ENCODE measurements at places on chromosomes 2 and 18.

DNA sequence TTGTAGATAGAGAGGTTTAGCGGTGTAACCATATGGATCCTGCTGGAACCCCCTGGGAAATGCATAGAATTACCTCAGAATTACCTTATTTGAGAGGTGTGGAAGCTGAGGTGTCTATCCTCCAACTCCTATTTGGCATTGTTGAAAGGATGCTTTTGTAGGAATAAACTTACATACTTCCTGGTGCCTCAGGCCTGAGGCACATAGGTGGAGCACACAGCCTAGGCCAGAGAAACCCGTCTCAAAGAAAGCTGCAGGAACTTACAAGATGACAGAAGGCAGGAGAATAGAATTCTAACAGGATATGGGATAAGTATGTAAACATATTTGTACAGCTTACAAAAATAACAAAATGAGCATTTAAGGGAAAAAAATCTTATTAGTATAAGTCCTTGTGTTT is 1507.2 kb upstream of the ZEB2 start:
- DNase-seq, result no peak

GRCh38 chr2:14552818-14553217 is 79.7 kb upstream of the LRATD1 start:
- DNase-seq, result no peak

DNA sequence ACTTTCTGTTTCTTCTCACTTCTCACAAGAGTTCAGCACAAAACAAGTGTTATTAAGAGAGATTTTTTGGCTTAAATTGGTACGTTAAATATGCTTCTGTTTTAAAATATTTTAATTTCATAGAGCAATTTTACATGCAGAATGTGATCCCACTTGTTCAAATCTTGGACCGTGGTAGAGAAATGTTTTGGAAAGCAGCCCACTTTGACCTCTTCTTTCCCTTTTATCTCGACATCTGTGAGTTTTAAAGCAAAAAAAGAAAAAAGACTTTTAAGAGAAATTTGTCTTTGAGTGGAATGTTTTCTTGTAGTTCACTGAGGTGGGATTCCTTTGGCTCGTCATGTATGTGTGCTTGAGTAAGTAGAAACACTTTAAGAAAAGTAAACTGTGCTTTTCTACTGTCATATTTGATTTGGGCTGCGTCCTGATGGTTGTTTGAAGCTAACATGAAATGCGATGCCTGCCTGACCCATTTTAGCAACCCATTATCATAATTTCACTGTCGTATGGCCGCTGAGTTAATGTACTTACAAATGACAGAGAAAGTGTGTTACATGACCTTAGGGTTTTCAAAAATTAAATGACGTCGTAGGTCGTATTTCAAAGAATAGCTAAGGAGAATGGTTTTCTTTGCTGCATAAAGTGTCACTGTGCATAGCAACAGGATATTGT is 54.5 kb downstream of the TSHZ1 start:
- DNase-seq, result peak; percentile 53

- DNase-seq, result no peak
Measured at GRCh38 chr2:216661639-216662375, 28.6 kb downstream of the IGFBP2 start.

DNA sequence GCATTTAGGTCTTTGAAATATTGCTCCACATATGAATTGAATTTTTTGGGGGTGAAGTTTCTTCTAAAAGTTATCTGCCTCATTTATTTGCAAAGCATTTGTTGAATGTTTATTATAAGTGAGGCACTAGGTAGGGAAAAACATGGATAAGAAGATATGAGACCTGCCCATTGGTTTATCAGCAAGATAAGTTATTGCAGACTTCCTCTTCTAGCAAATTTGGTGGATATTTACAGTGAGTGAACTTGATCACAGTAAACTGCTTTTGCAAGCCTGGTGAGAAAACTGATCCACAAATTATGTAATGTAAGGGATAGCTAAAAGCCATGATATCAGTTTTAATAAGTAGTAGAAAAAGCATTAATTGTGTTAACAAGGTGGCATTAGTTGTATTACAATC is 364.8 kb downstream of the SOCS6 start:
- DNase-seq, result no peak

DNA sequence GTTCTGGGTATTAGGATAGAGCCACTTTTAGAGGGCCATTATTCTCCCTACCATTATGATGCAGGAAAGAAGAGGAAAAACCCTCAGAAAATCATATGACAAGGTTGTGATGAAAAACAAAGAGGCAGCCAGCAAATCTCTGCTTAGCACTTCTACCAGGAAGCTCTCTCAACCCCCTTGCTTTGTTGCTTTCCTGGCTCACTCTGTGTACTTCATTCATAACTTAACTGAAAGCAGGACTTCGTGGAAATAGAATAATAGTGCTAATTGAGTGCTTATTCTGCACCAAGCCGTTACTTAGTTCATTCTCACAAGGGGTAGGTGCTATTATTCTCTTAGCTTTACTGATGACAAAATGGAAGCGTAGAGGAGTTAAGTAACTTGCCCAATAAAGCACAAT is 354.1 kb downstream of the HRH4 start:
- no peak for DNase-seq

GRCh38 chr2:10561288-10562035 is 113.3 kb upstream of the ODC1 start:
- no peak for DNase-seq

DNA sequence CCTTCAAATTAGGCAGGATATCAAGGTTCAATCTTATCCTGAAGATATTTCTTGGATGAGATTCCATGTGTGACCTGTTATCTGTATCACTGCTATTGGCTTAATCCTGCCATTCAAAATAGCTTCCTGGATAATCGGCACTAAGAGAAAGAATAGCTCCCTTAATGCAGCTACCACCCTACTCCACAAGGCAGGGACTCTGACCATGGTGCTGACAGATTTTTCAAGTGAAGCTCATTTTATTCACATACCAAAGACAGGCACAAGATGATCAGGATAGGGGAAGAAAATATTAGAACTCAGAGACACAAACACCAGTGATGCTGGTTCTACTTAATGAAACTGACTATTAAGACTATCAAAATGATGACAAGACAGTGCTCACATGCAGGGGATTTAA is 74.9 kb downstream of the ORC4 start:
- DNase-seq, result no peak

DNA sequence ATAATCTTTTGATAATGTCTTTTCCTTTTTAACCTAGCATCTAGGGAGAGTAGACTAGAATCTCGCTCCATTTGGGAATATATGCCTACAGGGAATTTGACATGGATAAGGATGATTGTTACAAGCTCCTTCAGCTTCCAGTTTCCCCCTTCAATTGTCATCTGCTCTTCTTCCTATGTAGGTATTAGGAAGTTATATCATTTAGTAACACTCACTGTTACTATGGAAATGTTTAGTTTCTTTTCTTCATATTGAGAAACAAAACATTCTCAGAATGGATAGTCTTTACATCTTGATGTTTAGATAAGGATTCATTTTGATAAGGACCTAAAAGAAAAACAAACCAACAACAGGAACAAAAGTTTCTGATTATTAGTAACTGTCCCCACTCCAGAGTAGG is 127.6 kb downstream of the PHLPP1 start:
- DNase-seq, result no peak

DNA sequence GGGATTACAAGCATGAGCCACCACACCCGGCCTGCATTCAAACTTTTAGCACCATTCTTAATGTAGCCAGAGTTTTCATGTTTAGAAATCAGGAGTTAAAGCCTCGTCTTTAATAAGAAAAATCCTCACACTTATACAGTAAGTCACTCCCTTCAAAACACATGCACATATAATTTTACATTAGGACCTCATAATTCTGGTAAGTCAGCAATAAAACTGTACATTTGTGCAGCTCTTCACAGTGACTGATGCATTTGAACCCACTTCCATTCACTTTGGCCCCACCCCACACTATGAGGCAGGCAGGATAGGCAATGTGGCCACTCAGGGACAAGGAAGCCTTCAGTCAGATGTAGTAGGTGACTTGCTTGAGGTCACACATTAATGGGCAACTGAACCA is 141.7 kb upstream of the SIX3 start:
- no peak for DNase-seq

DNA sequence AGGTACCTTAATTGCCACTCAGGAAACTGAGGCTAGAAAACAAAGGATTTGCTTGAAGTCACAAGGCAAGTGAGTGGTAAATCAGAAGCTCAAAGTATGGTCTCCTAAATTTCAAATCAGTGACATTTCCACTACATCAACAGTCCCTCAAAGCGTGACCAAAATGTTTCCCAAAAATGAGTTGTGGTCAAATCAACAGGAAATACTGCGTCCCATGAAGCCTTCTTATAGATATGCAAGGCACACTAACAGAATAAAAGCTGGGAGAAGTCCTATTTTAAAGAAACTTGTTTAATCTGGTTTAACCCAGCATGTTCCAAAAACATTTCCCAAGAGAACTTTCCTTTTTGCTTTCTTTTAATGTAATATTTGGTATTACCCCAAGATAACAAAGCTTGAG is 249.4 kb downstream of the EXOC6B start:
- no peak for DNase-seq

DNA sequence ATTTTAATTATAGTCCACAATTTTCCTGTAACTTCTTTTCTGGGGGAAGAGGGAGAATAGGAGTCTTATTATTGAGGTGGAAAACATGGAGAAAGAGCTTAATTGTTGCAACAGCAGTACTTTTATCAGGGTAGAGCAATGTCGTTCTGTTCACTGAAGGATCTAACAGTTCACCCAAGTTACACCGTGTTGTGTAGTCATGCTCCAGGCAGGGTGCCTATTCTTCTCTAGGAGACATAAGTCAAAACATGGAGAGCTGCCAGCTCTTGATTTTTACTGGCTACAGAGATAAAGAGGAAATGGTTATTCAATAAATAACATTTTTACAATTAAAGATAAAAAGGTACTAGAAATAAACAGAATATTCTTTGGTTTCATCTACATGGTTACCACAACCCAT is 594.3 kb upstream of the NETO1 start:
- DNase-seq, result no peak

- peak; percentile 34 for DNase-seq
Measured at GRCh38 chr2:197803033-197803444, 1.4 kb upstream of the PLCL1 start.

- no peak for DNase-seq
Measured at GRCh38 chr2:60071490-60071831, 482.0 kb downstream of the BCL11A start.

- DNase-seq, result no peak
Measured at GRCh38 chr18:75815767-75816166, 388.3 kb upstream of the SMIM21 start.

- DNase-seq, result no peak
Measured at GRCh38 chr18:36015629-36016028, 43.1 kb downstream of the RMP24 start.

DNA sequence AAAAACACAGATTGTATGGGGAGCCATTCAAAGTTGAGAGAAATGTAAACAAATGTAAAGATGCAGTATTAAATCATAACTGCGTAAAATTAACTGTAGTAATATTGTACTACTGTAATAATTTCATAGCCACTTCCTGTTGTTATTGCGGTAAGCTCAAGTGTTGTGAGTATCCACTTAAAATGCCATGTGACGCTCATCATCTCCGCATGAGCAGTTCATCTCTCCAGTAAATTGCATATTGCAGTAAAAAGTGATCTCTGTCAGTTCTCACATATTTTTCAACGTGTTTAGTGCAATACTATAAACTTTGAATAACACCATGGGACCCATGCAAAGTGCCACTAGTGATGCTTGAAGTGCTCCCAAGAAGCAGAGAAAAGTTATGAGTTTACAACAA is 41.8 kb upstream of the SP3 start:
- DNase-seq, result no peak

DNA sequence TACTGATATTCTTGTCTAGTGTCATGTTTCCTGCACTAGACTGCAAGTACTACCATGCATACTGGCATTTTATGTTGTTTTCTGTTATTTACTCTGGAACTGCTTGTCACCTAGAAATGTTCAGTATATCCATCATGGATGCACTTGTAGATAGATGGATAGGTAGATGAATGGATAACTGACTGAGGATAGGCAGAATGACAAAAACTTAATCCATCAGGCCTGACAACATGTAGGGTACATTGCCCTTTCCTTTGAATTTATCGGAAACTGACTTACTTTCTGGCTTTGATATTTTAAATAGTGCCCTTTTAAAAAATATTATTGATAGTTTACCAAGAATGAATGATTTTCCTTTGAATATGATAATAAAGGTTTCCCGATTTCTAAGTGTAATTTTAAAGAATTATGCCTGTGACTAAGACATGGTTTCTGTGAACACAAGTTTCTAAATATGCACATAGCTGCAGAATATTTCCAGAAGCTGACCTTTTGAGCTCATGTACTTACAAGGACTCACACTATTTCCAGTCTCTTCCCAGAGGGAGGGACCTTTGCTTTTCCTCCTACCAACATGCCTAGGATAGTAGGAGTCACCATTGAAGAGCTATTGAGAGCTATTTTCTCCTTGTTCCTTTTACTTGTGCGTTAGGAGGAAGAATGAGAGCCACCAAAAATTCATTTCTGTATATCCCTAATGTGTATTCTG is 81.3 kb downstream of the ANKRD12 start:
- no peak for DNase-seq

GRCh38 chr2:178160601-178161000 is 33.7 kb upstream of the OSBPL6 start:
- DNase-seq, result no peak

DNA sequence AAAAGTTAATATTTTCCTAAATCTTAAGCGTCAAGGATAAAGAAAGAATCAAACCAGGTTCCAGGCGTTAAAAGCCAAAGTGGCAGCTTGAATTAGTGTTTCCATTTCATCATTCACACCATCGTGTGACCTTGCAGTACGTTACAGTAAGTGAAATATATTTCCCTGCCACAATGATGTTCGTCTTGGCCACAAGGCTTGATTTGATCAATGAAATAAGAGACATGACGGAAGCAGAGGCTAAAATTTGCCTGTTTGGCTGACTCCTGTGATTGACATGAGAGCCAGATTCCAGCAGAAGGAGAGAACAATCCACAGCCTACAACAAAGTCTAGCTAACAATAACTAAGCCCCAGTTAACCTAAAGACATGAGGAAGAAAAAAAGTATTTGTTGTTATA is 62.0 kb downstream of the ASXL2 start:
- no peak for DNase-seq

DNA sequence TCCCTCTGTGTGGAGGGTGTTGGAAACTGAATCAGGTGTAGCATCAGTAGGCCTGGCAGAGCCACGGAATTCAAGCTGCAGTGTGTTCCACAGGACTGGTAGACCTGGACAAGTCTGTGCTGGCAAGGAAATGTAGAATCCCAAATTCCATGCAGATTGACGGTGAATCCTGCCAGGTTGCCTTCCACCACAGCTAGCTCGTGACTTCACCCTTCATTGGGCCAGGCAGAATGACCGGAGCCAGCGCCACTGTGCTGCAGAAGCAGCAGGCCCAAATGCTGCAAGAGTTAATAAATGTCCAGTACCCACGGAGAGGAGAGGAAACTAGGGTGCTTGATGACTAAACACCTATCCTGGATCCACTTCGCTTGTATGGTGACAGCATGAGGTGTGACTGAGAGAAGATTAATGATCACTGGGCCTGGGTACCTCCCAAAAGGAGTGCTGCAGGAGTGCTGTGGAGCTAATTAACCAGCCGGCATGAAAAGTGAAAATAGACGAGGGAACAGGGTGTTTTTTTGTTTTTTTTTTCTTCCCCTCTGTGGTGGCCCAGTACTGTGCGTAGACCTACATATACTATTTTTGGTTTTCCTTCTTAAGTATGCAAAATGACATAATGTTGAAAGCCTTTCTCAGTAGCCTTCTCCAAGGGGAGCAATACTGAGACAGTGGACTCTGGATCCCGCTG is 122.2 kb downstream of the TANC1 start:
- DNase-seq, result no peak

- no peak for DNase-seq
Measured at GRCh38 chr2:40169430-40169829, 282.5 kb downstream of the SLC8A1 start.

GRCh38 chr2:218607436-218608115 is at the start of gene PLCD4:
Gene PLCD4 (plus strand): TSS chr2:218607899. CDS start chr2:218615740, 7,841 bp downstream.
- no peak for DNase-seq
